ENCODE measurements at places on chromosomes 6 and 20.

GRCh38 chr6:122052346-122052900 is 347.0 kb upstream of the HSF2 start:
- no peak for DNase-seq

GRCh38 chr20:13510837-13511488 is 127.8 kb downstream of the TASP1 start:
- DNase-seq, result no peak

DNA sequence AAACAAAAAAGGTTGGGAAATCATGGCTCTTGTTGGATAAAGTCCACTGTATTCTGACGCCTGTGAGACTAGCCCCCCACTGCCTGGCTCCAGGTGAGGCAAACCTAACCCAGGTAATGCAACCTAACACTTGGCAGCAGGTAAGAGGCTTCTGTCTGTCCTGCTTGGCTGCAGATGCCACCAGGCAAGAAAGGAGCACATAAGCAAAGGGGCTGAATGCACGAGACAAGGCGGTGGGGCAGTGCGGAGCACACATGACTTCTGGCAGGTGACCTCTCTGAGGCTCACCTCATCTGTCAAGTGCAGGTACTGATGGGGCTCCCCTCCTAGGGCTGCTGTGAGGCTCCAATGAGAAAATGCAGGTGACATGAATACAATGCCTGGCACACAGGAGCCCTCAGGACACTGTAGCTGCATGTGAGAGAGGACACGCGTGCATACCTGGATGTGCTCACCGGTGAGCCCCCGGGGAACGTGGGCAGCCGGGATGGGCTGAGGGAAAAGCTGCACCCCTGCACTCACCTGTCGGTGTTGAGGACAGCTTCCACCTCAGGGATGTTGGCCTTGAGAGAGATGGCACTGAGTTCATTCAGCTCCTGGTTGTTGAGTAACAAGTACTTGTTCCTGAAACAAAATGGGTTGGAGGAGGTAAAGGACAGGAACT is 54.1 kb downstream of the MYH7B start:
- DNase-seq, result no peak

DNA sequence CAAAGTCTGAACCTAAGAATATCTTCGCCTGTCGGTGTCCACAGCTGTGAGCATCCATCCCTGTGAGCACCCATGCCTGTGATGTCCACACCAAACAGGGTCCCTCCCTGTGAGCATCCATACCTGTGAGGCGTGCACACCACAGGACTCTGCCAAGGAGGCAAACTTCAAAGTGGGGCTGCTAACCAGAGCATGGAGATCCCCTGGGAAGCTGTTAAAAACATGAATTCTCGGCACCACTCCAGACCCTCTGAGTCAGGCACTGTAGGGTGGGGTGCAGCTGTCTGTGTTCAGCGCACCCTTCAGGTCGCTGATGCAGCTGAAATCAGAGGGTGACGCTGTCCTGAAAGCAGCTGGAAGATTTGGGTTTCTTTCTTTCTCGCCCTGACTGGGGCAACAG is 85.4 kb upstream of the NXT1 start:
- no peak for DNase-seq

- no peak for DNase-seq
Measured at GRCh38 chr6:124057461-124057860, 253.8 kb downstream of the NKAIN2 start.

- DNase-seq, result no peak
Measured at GRCh38 chr6:21164768-21165326, 428.7 kb upstream of the SOX4 start.

DNA sequence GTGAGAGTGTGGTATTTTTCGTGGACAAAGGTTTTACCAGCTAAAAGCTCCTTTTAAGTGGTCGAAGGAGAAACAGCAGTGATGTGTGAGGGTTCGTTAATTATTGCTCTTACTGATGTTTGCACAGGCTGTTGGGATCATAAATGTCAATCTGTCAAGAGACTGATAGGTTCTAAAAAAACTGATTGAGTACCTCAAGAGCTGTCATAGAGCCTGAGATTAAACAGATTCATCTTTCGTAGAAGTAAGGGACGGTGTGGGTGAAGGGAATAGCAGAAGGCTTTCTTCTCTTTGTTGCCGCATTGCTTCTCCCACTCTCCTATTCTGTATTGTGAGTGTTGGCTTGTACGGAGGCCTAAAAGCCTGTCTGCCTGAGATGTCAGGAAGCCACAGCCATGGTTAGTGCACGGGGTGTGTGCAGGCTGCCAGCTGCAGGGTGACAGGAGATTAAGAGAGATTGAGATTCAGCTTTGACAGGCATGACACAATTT is 291.0 kb downstream of the ZFAND3 start:
- no peak for DNase-seq

GRCh38 chr6:158410784-158411183 is 98.5 kb downstream of the TULP4 start:
- DNase-seq, result no peak

GRCh38 chr20:2400290-2400689 is 19.6 kb downstream of the TGM6 start:
- no peak for DNase-seq

- no peak for DNase-seq
Measured at GRCh38 chr20:63765902-63766301, 26.3 kb downstream of the SLC2A4RG start.

GRCh38 chr20:1998715-1999114 is 4.9 kb upstream of the PDYN start:
- no peak for DNase-seq

GRCh38 chr6:136491251-136491650 is 59.0 kb downstream of the MAP7 start:
- no peak for DNase-seq

DNA sequence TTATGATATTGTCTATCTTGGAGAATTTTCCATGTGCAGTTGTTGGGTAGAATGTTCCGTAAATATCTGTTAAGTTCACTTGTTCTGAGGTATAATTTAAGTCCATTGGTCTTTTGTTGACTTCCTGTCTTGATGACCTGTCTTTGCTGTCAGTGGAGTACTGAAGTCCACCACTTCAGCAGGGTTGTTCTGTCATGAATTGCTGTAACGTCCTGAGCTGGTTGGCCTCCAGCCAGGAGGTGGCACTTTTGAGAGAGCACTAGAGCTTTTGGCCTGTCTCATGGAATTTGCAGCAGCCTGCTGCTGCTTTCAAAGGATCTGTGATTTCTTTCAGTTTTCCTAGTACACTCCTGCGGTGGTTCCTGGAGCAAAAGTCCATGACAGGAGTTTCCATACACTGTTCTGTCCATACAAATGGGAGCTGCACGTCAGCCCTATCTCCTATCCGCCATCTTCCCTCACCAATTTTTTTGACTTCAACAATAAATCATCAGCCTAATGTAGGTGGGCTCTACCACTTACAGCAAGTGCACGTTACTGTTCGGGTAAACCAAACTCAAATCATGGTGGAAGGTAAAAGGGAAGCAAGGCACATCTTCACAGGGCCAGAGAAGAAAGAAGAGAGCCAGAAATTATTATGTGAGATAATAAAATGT is 46.9 kb upstream of the TRERF1 start:
- DNase-seq, result no peak

DNA sequence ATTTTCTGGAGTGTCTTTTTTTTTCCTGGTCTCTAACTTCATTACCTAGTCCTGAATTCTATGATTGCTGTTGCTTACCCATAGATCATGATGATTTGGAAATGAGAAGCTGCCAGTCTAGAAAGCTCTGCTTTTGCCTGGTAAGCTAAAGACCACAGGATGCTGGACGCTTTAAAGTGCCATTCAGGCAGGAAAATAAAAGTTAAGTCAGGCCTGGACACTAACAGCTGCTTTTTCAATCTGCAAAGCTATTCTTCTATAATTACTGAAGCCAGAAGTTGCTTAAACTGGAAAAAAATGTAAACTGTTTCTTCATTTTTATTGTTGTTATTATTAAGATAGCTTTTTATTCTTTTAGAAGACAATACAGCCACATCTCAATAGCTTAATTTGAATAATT is 129.8 kb upstream of the SPACA1 start:
- DNase-seq, result no peak

- DNase-seq, result peak; percentile 7
Measured at GRCh38 chr20:9616833-9617461, 102.6 kb downstream of the LAMP5 start.

DNA sequence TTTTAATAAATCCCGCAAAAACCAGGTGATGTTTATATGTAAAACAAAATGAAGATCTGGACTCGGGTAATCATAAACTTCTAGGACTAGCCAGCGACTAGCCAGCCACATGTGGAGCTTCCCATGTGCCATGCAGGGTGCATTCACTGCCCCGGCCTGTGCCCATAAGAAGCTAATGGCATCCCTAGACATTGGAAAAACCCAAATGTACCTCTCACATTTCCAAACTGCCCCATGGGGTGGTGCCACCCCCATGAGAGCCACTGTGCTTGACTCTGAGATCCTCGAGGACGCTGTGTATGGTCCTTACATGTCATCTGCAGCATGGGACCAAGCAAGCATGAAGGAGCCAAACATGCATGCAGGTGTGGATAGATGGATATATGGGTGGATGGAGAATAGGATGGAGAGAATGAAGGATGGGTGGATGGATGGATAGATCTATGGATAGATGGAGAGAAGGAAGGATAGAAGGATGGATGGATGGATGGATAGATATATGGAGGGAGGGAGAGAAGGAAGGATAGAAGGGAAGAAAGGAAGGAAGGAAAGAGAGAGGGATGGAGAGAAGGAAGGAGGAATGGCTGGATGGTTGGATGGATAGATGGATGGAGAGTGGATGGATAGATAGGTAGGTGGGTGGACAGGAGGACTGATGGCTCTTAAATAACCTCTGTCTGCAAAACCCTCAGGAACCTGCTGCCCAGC is 203.6 kb downstream of the CDH4 start:
- no peak for DNase-seq

DNA sequence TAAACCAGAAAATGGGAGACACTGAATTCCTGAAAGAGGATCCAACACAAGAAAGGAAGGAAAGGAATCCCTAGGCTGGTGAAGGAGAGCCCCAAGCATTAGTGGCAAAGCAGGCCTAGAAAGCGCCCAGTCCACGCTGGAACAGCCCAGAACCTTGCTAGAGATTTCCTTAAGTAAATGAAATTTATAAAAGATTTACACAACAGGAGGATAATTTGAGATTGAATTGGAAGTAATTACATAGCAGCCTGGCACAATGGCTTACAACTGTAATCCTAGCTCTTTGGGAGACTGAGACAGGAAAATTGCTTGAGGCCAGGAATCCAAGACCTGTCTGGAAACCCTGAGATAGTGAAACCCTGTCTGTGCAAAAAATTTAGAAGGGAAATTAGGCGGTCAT is 26.8 kb upstream of the C20orf144 start:
- DNase-seq, result no peak

DNA sequence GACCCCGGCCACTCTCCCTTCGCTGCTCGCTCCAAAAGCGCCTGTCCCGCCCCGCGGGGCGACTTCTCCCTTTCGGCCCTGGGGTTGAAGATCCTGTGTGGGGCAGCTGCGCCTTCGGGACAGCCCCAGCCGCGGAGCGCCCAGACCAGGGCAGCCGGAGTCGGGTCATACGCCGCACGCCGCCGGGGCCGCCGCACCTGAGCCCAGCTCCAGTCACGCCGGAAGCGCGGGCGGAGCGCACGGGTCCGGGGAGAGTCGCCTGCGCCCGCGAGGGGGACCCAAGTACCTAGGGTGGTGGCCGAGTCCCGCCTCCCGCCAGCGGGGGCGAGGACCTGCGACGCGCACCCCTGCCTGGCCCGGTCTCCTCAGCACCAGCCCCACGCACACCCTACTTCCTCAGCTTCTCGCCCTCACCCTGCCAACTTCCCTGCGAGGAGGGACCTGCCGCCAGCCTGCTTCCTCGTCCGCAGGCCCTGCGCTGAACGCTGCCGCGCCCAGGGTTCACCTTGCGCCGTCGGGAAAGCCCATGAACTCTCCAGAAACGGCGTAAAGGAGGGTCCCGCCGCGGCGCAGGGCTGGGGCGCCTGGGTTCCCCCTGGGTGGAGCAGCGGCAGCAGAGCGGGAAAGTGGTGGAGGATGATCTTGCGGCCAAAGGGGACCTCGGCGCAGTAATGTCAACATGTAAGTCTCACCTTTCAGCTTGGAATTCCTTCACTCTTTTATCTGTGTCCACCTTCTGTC is at the start of gene ADGRG6:
ADGRG6 (plus strand) TSS at position 357 of the 741 bp plus-strand sequence; CDS start at position 680, 323 bp downstream.
- DNase-seq, result no peak

DNA sequence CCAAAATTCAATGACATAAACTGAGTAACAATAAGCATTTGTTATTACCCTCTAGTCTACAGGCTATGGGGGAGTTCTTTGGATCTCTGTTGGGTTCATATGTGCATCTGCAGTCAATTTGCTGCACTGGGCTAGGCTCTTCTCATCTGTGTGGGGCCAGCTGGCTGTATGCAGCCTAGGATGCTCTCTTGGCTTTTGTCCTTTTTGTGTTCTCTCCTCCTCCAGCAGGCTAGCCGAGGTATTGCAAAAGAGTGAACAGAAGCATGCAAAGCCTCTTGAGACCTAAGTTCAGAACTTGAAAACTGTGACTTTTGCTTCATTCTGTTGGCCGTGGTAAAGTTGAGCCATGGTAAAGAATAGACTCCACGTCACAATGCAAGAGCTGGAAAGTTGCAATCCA is 62.8 kb upstream of the FOXO3 start:
- no peak for DNase-seq

GRCh38 chr20:63065911-63066310 is 59.1 kb upstream of the BHLHE23 start:
- DNase-seq, result no peak

- DNase-seq, result no peak
Measured at GRCh38 chr6:15877231-15877630, 214.4 kb upstream of the DTNBP1 start.

DNA sequence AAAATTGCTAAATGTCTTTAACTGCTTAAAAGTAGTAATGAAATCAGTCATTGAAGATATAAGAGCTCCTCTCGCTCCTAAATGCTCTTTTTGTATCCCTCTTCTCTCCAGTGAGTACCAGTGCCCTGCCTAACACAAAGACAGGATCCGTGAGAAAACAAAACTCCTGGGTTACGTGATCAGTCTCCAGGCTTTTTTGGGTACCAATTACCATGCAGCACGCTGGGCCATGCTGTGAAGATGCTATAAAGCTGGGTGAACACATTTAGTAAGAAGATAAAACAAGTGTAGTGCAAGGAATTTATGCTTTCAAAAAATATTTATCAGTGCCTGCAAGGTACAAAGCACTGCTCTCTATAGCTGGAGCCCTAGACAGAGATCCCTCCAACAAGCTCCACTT is 66.7 kb downstream of the AGPAT4 start:
- DNase-seq, result no peak

DNA sequence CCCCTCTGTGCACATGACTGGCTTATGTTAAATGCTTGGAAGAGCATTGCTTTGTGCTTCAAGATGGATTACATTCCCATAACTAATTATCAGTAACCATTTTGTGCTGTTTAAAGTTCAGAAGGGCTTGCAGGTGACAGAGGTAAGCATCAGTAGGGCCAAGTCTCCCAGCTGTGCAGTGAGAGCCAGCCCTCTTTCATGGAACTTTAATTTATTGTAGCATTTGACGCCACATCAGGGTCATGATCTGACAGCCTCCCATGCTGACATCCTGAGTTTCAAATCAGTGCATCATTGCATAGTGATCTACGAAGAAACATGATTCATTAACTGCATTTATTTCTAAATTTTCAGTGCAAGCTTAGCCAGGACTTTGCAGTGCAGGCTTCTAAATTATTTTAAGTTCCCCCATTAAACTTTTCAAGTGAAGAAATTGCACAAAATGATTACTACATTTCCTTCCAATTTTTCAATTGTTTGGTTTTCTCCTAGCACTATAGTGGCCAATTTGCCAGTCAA is 380.9 kb downstream of the UTRN start:
- no peak for DNase-seq

GRCh38 chr6:87674290-87674689 is 27.7 kb downstream of the AKIRIN2 start:
- DNase-seq, result no peak

Measured in T-helper 22 cell (primary cell).